Glutamatergic neuron (in vitro differentiated cells): ENCODE measurements at places on chromosomes 1 and 21.

- H3K27me3 ChIP-seq: no peaks in the 10 kb centered on the region
- no peaks in the 10 kb centered on the region for H3K36me3 ChIP-seq
- H3K27ac ChIP-seq: no peak overlapping the region
- H3K4me3 ChIP-seq: no peak overlapping the region
- peaks cover 3% of the 10 kb centered on the region for H3K4me1 ChIP-seq
- DNase-seq: no peak
These were observed 5.6 kb downstream of the RGS4 start for GRCh38 chr1:163074716-163075284.

DNA sequence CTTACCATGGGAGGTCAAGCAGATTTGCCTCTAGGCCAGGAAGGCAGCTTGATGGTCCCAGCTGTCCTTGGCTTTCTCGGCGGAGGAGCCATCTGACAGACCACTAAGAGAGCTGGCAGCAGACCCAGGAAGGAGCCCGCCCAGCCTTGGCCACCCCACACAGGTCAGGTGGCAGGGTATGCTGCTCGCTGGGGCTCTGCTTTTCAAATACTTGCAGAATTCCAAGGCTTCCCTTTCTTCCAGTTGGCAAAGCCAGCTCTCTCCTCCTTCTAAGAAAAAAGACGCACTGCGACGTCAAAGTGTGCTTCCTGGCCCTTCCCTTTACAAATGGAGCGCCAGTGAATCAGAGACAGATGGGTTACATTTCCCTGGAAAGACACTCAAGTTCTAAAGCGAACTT is 229.4 kb downstream of the CACNA1E start:
- H3K27ac ChIP-seq: no peak overlapping the region
- DNase-seq: no peak
- peaks cover 1% of the 10 kb centered on the region for H3K4me1 ChIP-seq

DNA sequence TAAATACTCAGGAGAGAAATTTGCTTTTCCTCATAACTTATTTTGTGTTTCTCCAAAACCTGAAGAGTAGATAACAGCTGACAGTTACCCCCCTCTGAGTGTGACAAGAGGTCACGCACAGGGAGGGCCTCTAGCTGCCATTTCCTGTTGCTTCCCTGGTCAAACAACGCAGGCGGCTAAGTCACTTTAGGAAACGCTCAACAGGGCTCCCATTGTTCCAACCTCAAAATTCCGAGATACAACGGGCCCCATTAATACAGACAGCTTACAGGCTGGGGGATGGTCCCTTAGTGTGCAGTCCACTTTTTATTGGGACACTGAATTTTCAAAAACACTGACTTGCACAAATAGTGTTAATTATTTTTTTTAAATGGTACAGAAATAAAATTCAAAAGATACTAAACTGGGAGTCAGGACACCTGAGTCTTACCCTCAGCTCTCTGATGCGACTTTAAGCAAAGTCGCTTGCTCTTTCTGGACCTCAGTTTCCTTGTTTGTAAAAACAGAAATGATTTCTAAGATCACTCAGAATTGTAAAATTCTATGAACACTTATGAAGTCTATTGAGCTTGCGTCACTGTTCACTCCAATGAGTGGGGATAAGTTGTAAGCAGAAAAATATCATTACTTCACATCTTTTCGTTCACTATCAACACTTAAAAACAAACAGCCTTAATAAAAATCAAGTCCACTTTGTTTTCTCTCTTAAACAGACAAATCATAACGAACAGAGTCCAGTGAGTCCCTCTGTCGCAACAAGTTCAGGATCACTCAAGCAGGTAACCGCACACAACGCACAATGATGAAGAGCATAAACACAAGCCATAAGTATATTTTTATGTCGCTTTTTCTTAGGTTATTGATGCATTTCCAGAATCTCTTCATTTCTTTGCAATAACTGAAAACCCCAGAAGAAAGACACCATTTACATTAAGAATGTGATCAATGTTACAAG is 13.5 kb downstream of the LZIC start:
- H3K36me3 ChIP-seq: no peaks in the 10 kb centered on the region
- no peaks in the 10 kb centered on the region for H3K4me1 ChIP-seq
- peaks cover under 1% of the 10 kb centered on the region for H3K27me3 ChIP-seq
- no peak for DNase-seq
- H3K27ac ChIP-seq: no peak overlapping the region
- H3K4me3 ChIP-seq: no peak overlapping the region

GRCh38 chr1:178004926-178005391 is 35.1 kb upstream of the SEC16B start:
- no peak overlapping the region for H3K27ac ChIP-seq
- no peaks in the 10 kb centered on the region for H3K36me3 ChIP-seq
- no peaks in the 10 kb centered on the region for H3K4me1 ChIP-seq
- H3K4me3 ChIP-seq: no peak overlapping the region

- peak overlapping the region; percentile 77 for H3K4me3 ChIP-seq
- H3K27me3 ChIP-seq: peaks cover 8% of the 10 kb centered on the region
- H3K36me3 ChIP-seq: no peaks in the 10 kb centered on the region
- H3K4me1 ChIP-seq: no peaks in the 10 kb centered on the region
These were observed 1.4 kb downstream of the MOV10 start for GRCh38 chr1:112675728-112676381.

- peaks cover 8% of the 10 kb centered on the region for H3K4me1 ChIP-seq
- H3K36me3 ChIP-seq: no peaks in the 10 kb centered on the region
These were observed 1.0 kb downstream of the FTCD start for GRCh38 chr21:46154155-46154954.

- H3K27ac ChIP-seq: no peak overlapping the region
- peaks cover 31% of the 10 kb centered on the region for H3K4me1 ChIP-seq
- H3K4me3 ChIP-seq: no peak overlapping the region
- no peaks in the 10 kb centered on the region for H3K36me3 ChIP-seq
These were observed 368.1 kb upstream of the ADGRL2 start for GRCh38 chr1:81432654-81433109.

DNA sequence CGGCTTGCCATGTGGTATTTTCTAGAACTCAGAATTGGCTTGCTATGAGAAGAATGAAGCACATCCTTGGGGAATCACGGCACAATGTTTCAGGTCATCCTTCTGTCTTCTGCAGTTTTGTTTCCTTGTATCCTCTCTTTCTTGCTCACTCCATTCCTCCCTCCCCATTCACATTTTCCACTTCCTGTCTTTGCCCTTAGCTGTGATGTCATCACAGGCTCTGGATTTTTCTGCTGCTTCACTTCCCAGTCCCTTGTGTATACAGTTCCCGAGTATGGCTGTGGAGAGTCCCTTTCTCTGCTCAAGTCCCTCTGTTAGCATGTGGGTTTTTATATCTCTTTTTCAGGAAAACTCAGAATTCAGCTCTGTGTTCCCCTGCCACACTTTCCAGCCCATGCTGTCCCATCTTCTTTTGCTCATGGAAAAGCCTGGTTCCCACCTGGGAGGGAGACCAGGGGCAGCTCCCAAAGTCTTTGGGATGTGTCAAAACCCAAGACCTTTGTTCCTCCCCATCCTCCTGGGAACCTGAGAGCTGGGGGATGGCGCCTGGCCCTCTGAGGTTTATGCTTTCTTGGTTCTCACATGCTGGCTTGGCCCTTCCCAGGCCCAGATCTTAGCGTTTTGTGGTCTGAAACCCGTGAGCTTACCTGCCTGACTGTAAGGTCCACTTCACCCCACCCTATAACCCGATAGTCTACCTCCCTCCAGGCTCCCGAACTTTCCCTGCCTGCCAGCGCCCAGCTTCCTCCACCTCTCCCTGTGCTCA is 4.8 kb upstream of the RGS16 start:
- H3K4me1 ChIP-seq: peaks cover 59% of the 10 kb centered on the region
- no peak overlapping the region for H3K4me3 ChIP-seq
- H3K27me3 ChIP-seq: peaks cover 7% of the 10 kb centered on the region
- H3K36me3 ChIP-seq: no peaks in the 10 kb centered on the region

DNA sequence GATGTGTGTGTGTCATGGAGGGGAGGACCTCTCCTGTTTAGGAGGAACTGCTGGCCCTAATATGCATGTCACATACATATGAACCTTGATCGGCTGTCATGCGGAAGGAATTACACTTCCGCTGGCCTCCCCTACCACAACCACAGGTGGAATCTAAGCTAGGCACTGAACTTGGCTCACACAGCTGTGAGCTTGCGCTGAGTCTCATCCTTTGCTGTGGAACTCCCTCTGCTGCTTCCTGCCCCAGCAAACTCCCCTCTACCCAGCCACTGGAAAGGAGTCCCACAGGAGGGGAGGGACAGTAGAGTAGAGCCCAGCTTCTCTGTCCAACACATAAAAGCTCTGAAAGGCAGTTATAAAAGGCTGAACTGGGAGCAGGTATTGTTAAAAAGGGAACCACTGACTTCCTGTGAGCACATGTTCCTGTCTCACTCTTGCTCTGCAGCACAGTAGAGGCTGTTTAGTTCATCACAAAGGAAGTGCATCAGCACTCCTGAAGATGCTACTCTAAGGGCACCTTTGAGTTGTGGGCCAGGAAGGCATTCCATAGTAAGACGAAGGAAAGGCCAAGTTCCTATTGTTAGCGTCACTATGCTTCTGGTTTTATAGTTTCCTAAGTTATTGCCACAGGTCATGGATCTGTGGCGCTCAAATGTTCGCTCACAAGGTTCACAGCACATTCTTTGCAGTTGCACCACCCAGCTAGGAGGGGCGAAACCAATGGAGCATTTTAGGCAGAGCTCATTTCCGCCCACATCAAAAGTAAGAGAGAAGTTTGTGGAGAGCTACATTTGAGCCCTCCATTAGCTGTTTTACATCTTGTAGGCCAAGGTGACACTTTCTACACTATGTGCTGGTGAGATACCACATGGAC is 17.7 kb upstream of the PTPRC start:
- H3K4me1 ChIP-seq: no peaks in the 10 kb centered on the region
- no peak overlapping the region for H3K4me3 ChIP-seq
- H3K27ac ChIP-seq: no peak overlapping the region

GRCh38 chr21:33348706-33349105 is 23.9 kb downstream of the IFNAR1 start:
- H3K4me1 ChIP-seq: no peaks in the 10 kb centered on the region
- no peak overlapping the region for H3K27ac ChIP-seq
- H3K27me3 ChIP-seq: no peaks in the 10 kb centered on the region

- H3K27ac ChIP-seq: no peak overlapping the region
- H3K36me3 ChIP-seq: no peaks in the 10 kb centered on the region
- H3K4me1 ChIP-seq: no peaks in the 10 kb centered on the region
- H3K4me3 ChIP-seq: no peak overlapping the region
- DNase-seq: no peak
These were observed 2.7 kb upstream of the CD5L start for GRCh38 chr1:157844089-157844830.

GRCh38 chr1:217040711-217041455 is 317.7 kb upstream of the ESRRG start:
- H3K4me3 ChIP-seq: no peak overlapping the region
- H3K27ac ChIP-seq: no peak overlapping the region
- DNase-seq: no peak
- H3K36me3 ChIP-seq: peaks cover 21% of the 10 kb centered on the region

DNA sequence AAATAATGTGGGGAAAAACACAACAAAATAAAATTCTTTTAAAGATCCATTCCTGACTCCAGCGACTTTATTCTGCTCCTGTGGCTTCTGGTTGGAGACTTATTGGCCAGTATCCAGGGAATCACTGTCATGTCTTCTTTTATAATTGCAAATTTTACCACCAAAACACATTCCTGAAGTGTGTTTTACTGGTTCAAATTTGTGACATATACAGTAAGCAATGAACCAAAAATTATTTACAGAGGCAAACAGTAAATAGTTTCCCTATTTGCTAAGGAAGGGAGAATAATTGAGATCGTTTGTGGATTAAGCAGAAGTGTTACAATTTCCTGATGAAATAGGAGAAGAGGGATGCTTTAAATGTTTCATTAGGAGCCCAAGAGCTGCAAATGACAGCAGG is 118.7 kb downstream of the ZNF281 start:
- no peak overlapping the region for H3K4me3 ChIP-seq
- no peaks in the 10 kb centered on the region for H3K27me3 ChIP-seq
- no peaks in the 10 kb centered on the region for H3K36me3 ChIP-seq
- H3K27ac ChIP-seq: no peak overlapping the region
- peaks cover 22% of the 10 kb centered on the region for H3K4me1 ChIP-seq

DNA sequence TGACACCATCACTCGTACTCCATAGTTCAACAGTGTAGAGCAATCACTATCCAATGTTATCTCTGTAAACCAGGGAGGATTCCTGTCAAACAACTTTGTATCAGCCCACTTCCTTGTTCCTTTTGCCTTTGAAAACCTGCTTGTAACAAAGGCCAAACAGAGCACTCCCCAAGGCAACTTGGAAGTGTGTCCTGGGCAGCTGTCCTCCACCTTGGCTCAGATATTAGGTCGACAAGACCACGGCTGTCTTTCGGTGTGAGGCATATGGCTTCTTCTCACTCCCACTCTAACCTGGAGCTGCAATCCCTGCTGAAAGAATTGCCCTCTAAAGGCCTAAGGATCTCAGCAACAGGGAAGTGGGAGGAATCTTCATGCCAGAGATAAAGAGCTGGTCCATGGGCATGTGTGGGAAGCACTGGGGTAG is 66.7 kb downstream of the ITPKB start:
- no peak for DNase-seq
- H3K27ac ChIP-seq: no peak overlapping the region
- H3K36me3 ChIP-seq: no peaks in the 10 kb centered on the region

DNA sequence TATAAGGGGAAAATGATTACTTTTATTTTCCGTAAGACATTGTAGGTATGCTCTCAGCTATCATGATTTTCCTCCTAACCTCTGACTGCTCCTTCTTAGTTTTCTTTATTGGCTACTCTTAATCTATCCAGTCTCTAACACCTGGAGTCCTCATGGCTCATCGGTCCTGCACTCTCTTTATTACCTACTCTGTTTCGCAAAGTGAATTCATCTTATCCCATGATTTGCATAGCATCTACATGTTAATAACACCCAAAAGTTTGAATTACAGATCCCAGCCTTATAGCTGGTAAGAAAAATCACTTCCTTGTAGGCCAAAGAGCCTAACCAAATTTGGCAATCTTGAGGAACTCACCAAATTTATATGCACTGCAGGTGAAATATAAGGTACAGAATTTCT is 136.3 kb downstream of the CDC42BPA start:
- H3K27ac ChIP-seq: no peak overlapping the region
- H3K4me1 ChIP-seq: no peaks in the 10 kb centered on the region
- no peak for DNase-seq
- no peaks in the 10 kb centered on the region for H3K36me3 ChIP-seq
- no peaks in the 10 kb centered on the region for H3K27me3 ChIP-seq

DNA sequence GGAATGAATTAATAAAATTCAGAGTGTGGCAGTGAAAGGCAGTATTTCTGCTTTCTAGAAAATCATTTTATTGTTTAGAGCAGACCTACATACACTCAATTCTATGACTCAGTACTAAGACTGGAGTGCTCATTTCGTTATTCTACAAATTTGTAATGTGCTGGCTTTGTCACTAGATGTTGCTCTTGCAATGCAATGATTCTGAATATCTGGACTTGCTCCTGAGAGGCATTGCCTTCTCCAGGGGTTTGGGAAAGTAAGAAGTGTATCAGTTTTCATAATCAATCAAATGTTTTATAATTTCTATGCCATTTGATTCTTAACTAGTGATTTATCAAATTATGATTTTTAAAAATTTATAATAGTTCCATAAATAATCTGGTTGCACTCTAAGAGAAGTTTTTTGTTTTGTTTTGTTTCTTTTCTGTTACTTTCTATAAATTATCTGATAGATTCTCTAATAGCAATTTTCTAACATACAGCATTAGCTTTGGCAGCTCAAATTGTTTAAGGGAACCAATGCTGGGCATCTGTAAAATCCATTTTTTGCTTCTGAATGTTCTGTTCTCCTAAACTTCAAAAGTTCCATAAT is 280.5 kb upstream of the SGIP1 start:
- no peak for DNase-seq
- peaks cover 2% of the 10 kb centered on the region for H3K27me3 ChIP-seq
- no peak overlapping the region for H3K4me3 ChIP-seq
- no peaks in the 10 kb centered on the region for H3K36me3 ChIP-seq
- no peak overlapping the region for H3K27ac ChIP-seq
